CD8-positive, alpha-beta memory T cell (primary cell): ENCODE measurements at places on chromosomes 13 and 19. TPM values are rescaled to one million over a fixed set of nuclear protein-coding genes. Genes with fewer than 3 reads are reported as not detected.
A peak's percentile ranks its signal among the peaks of the same experiment; 100 is the strongest.

- no peak overlapping the region for H3K4me3 ChIP-seq
- H3K27ac ChIP-seq, result no peak overlapping the region
- H3K4me1 ChIP-seq, result no peaks in the 10 kb centered on the region
- DNase-seq, result no peak
Observed at GRCh38 chr19:39160889-39161672, 35.5 kb downstream of the PAK4 start.

NCR1 gene
- total RNA-seq, result not detected

GRCh38 chr13:20157151-20157796, 3.6 kb downstream of the GJA3 start:
- peaks cover 6% of the 10 kb centered on the region for H3K4me1 ChIP-seq
- no peaks in the 10 kb centered on the region for H3K36me3 ChIP-seq
- no peak overlapping the region for H3K4me3 ChIP-seq
- DNase-seq, result no peak
- H3K27me3 ChIP-seq, result peaks cover 17% of the 10 kb centered on the region

GRCh38 chr19:32131005-32131404, 214.4 kb upstream of the ZNF507 start:
- DNase-seq, result no peak
- no peaks in the 10 kb centered on the region for H3K4me1 ChIP-seq
- no peaks in the 10 kb centered on the region for H3K27me3 ChIP-seq
- H3K4me3 ChIP-seq, result no peak overlapping the region
- H3K27ac ChIP-seq, result no peak overlapping the region

GARIN5A gene
- 0.97 TPM for total RNA-seq

GRCh38 chr13:34914416-34914815, 27.7 kb upstream of the NBEA start:
- no peaks in the 10 kb centered on the region for H3K27me3 ChIP-seq
- no peaks in the 10 kb centered on the region for H3K4me1 ChIP-seq
- no peak overlapping the region for H3K27ac ChIP-seq
- no peak for DNase-seq
- no peaks in the 10 kb centered on the region for H3K36me3 ChIP-seq

DNA sequence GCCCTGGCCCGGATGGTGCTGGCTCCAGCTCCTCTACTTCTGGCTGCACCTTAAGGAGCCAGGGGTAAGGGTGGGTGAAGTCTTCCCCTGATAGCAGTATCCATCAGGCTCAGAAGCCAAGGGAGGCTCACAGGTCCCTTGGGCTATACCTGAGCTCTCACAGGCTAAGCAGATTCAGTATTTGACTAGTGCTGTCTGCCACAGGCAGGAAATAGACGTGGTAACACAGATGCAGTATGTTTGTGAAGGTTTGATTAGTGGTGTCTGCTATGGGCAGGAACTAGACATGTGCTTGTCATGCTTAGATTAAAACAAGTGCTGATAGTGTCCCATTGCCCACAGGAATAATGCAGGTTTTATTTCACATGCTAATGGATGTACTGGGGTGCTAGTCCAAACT, 4.0 kb downstream of the SYT5 start:
- H3K27me3 ChIP-seq, result peaks cover 78% of the 10 kb centered on the region
- no peaks in the 10 kb centered on the region for H3K36me3 ChIP-seq
- DNase-seq, result no peak
- no peak overlapping the region for H3K27ac ChIP-seq

GRCh38 chr19:2982983-2983350, 5.6 kb downstream of the TLE6 start:
- H3K36me3 ChIP-seq, result no peaks in the 10 kb centered on the region
- no peak overlapping the region for H3K27ac ChIP-seq
- H3K4me3 ChIP-seq, result no peak overlapping the region
- DNase-seq, result no peak
- H3K4me1 ChIP-seq, result no peaks in the 10 kb centered on the region

DNA sequence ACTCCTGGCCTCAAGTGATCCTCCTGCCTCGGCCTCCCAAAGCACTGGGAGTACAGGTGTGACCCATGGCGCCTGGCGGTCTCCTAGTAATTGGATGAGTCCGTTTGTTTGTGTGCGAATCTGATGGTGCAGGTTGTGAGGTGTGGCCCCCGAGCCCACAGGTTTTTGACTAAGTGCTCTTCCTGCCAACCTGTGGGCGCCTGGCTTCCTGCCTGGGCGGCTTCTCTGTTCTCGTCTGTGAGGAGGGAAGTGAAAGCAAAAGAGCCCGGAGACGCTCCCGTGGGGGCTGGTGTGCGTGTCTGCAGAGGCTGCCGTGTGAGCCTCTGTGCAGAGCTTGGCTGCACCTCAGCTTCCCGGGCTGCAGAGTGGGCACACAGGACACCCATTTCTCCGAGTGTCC, 10.0 kb downstream of the ARHGAP45 start:
- H3K27me3 ChIP-seq, result no peaks in the 10 kb centered on the region
- H3K27ac ChIP-seq, result peak overlapping the region; percentile 91
- DNase-seq, result peak; percentile 89
- H3K36me3 ChIP-seq, result peaks cover 63% of the 10 kb centered on the region
- H3K4me3 ChIP-seq, result peak overlapping the region; percentile 85

GSX1 gene
- not detected for total RNA-seq

- H3K27ac ChIP-seq, result no peak overlapping the region
- H3K4me1 ChIP-seq, result peaks cover 10% of the 10 kb centered on the region
- peaks cover under 1% of the 10 kb centered on the region for H3K27me3 ChIP-seq
- peak; percentile 58 for DNase-seq
- no peak overlapping the region for H3K4me3 ChIP-seq
- no peaks in the 10 kb centered on the region for H3K36me3 ChIP-seq
Observed at GRCh38 chr19:14479975-14480699, 5.0 kb upstream of the PTGER1 start.

STK24 gene
- 150 TPM for total RNA-seq

DNA sequence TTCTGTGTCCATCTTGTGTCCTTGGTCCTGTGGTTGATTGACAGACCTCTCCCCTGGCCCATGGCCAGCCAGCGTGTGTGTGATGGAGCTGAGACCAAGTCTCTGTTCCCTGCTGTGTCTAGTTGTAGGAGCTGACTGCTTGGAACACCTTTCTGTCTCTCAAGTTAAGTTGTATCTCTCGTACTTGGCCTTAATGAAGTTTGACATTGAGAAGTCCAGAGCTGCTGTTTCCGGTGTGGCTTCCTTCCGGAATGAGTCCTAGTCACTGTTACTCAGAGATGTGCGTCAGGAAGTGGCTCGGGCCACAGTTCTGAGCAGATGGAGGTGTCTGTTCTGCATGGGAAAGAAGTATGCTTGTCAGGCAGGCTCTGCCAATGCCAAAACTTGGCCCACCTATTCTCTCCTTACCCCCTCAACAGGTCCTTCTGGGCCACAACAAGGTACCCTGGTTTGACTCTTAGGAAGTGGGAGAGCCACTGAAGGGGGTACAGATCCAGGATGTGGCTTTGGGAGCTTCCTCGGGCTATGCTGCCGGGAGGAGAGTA, 54.3 kb downstream of the GATAD2A start:
- peaks cover 5% of the 10 kb centered on the region for H3K36me3 ChIP-seq
- no peaks in the 10 kb centered on the region for H3K27me3 ChIP-seq
- peaks cover 90% of the 10 kb centered on the region for H3K4me1 ChIP-seq
- peak; percentile 83 for DNase-seq

GRCh38 chr19:20233105-20233504, 66.1 kb downstream of the ZNF486 start:
- no peak overlapping the region for H3K27ac ChIP-seq
- H3K27me3 ChIP-seq, result no peaks in the 10 kb centered on the region
- no peak overlapping the region for H3K4me3 ChIP-seq
- H3K36me3 ChIP-seq, result no peaks in the 10 kb centered on the region
- peaks cover 5% of the 10 kb centered on the region for H3K4me1 ChIP-seq

OR7A5 gene
- total RNA-seq, result not detected

OR7C1 gene
- total RNA-seq, result not detected

GRCh38 chr19:57192993-57193392, 1.7 kb downstream of the ZNF264 start:
- no peak overlapping the region for H3K27ac ChIP-seq
- H3K27me3 ChIP-seq, result no peaks in the 10 kb centered on the region
- H3K36me3 ChIP-seq, result peaks cover 22% of the 10 kb centered on the region
- H3K4me1 ChIP-seq, result peaks cover 25% of the 10 kb centered on the region
- no peak for DNase-seq
- no peak overlapping the region for H3K4me3 ChIP-seq

PABPC3 gene
- total RNA-seq, result 0.97 TPM

DNA sequence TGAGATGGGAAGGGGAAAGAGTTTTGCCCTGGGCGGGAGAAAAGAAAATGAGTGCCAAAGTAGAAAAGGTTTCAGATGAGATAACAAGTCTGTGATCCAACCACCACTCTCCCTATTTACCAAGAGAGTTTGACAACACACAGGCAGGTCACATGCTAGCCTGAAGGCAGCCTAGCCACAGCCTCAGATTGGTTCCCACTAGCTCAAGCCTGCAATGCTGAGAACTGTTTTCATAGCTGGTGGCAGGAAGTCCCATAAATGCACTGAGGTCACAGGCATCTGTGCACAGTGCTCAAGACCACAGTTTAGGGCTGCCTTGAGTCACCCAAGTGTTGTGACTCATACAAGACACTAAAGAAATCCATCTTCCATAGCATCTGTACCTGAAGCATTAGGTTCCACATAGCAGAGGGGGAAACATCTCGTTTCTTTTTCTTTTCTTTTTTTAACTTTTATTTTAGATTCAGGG, 18.5 kb upstream of the POP4 start:
- no peak overlapping the region for H3K4me3 ChIP-seq
- no peaks in the 10 kb centered on the region for H3K36me3 ChIP-seq
- peak; percentile 89 for DNase-seq
- H3K27ac ChIP-seq, result peak overlapping the region; percentile 44
- H3K4me1 ChIP-seq, result peaks cover 9% of the 10 kb centered on the region
- peaks cover 4% of the 10 kb centered on the region for H3K27me3 ChIP-seq
